ENCODE measurements at places on chromosomes 6 and 20.

DNA sequence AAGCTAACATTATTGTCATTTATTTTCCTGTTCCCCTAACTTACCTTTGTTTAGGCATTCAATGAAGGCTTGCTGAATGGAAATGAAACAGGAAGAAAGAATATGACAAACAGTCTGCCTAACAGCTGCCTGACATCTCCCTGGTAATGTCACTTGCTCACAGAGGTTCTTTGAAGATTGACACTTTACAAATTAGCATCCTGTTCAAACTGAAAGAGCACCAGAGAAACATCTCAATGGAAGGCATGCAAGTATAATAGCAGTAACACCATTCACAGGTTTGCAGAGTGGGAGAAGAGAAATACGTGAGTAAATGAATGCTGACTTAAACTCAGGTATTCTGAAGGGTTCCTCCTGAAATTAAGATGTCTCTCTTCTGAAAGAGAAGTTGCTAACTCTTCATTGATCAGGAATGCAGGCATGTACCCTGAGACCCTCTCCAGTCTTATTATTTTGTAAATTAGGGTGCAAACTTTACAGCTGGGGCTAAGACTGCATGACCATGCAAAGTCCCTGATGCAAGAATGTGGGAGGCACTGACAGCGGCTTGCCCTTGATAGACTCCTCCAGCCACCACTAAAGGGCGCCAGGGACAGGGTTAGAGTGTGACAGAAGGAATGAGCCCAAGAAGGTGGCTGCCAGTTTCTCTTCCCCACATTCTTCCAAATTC is 1.3 kb upstream of the SMLR1 start:
- DNase-seq = no peak

DNA sequence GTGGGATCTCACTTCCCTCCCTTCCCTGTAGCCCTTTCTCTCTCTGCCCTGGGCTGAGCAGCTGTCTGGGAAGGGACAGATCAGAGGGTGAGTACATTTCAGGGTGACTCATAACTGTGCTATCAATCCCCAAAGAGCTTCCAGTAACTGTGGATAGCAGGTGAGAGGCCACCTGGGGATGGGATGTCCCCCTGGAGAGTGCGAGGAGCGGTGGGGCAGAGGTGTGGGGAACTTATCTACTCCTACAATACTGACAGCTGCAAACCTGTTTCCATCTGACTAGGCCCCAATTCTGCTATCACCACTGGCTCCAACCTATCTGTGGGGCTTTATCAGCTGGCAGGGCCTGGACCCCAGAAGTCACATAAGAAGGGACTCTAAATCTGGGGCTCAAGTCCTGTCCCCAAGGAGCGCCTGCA is 32.6 kb downstream of the KCNK5 start:
- no peak for DNase-seq

DNA sequence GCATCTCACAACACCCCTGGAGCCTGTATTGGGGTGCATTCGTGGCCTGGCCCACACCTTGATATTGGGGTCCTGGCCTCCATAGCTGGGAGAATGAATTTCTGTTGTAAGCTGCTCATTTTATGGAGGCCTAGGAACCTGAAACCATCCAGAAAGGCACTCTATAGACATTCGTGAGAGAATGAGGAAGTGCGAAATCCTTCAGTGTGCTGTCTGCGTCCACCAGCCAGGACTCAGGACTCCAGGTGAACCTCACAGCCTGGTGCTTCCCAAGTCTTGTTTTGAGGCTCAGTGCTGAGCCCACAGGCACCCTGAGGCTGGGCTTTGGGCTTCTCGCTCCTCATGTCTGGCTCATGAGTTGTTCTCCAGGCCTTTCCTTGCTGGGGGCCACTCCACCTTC is 11.9 kb upstream of the RBBP8NL start:
- DNase-seq = no peak

DNA sequence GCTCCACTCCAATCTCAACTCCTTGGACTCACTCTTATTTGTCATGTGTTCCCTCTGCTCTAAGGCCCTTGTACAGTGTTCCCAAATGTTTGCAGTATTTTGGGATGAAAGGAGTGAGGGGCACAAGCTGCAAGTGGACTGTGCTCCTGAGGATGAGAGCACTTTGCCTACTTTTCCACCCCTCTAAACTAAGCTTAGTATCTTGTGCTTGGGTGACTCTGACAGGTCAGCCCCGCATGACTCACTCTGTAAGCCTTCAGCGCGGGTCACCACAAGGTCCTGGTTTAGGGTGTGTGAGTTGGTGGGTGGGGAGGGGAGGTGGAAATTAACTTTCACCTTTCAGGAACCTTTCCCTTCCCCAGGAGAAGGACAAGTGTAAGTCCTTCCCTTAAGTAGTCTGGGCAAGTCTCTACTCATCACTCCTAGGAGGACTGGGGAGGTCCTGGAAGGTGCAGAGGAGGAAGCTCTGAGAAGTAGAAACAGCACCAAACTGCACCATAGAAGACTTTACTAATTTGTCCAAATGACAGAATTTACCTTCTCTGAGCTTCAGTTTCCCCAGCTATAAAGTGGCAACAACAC is 68.8 kb upstream of the EPB41L1 start:
- no peak for DNase-seq

GRCh38 chr6:11750682-11751081 is 27.9 kb downstream of the ADTRP start:
- DNase-seq = no peak
